ENCODE measurements at places on chromosomes 5 and 9.

DNA sequence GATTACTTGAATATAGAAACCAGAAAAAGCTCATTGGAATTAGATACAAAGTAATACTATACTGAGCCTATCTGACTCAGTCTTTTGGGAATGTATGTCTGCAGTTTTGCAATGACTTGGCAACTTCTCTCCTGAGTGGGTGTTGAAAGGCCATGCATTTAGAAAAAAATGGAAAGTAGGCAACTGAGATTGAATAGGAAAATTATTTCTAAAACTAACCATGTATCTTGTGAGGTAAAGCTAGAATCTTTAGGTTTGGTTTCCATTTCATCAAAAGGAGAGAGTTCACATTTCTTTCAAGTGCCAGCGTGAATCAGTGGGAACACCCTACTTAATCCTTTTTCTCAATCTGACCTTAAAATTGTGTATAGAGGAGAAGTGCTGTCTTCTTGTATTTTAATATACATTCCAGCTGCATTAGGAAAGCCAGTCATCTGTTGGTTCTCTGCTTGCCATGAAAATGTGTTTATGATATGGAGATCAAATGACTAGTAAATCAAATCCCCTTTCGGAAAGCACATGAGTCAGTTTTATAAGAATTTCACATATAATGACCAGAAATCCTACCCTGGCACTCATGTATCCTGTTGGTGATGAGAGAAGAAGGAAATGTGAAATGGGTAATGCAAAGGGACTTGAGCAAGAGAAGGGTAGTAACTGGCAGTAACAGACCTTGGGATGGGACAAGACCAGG, 30.4 kb downstream of the NFX1 start:
- DNase-seq, result peak; percentile 90

DNA sequence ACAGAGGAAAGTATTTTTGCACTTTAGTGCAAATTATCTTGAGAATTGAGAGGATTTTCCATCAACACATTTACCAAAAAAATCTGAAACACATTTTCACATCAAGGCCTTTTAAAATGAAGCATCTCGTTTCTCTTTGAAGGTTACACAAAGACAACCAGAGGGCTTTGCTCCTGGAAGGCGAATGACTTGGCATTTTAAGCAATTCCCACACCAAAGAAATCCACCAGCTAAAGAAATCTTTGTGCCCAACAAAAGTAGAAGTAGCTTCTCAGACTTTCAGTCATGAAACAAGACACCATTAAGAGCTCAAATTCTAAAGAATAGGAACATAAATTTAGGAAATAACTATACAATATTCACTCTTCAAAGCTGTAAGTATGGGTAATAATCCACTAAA, 59.9 kb downstream of the HABP4 start:
- no peak for DNase-seq

DNA sequence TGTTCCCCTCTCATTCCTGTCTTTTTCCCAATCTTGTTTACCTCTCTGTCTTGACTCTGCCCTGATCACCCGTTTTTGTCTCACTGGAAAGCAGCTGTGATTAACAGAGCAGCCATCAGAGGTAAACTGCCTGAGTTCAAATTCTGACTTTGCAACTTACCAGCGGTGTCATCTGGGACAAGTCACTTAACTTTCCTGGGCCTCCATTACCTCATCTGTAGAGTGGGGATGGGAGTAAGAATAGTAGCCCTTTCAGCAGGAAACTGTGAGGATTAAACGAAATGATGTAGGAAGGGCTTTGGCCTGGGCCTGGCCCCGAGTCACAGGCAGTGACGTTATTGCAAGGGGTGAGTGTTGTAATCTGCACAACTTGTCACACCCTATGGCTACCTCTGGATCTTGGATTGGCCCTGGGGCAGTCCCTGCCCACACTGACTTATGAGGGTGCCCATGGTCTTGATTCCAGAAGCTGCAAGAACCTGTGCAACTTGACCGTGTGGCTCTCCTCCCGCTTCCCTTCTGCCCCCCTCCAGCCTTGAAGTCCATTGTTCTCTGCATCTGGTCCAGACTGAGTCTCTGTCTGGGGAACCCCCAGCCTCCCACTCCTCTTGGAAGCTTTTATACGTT, 657 bp upstream of the PCDH12 start:
- peak; percentile 68 for DNase-seq

DNA sequence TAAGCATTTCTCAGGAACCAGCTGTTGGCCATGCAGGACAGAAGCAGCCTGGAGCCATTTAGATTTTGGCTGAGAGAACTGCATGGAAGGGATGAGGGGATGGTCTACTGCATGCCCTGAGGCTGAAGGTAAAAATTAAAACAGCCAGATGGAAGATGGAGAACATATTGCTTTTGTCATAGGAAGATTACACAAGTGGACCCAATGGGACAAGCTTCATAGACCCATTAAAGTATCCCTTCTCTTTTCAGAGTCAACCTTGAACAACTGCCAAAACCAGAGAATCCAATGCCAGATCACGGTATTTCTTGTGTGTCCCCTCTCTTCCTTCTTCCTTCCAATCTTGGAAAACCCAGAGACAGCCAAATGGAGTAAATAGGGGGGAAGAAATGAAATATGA, 253.4 kb downstream of the NR2F1-AS1 start:
- no peak for DNase-seq

DNA sequence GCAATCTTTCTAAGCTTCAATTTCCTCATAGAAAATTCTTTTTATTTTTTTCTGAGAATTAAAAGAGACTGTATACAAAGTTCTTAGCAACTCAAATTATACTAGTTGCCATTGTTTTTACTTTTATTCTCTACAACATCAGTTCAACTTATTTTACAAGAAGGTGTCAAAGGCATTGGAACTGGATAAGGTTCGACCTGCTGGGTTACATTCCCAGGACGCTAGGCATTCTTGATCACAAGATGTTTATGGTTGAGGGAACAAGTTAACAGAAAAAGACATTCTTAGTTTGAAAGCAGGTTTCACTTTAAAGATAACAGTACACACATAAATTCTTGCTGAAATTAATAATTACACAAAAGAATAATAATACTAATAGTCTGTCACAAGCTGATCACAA, 163.5 kb upstream of the SNX2 start:
- no peak for DNase-seq

DNA sequence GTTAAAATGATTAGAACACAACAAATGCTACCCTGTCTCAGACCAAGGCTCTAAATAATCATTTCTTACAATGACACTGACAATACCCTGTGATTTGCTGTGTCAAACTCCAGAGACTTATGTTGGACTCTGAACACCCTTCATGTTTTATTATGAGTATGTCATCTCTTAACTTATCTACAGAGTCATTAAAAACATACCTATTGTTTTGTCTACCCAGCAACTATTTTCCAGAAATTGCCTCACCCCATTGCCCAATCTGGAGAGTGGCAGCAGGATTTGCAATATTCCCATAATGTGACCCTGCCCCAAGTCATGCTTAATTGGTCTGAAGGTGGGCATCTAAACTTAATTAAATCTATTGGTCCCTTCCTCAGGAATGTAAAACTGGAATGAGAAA, 23.0 kb upstream of the KIF2A start:
- peak; percentile 70 for DNase-seq

GRCh38 chr9:129716091-129716490, 36.8 kb downstream of the PTGES start:
- no peak for DNase-seq

- peak; percentile 47 for DNase-seq
Observed at GRCh38 chr5:14445576-14446290, 135.9 kb upstream of the OTULINL start.

GRCh38 chr9:79644601-79645000, 72.8 kb downstream of the TLE4 start:
- no peak for DNase-seq

- no peak for DNase-seq
Observed at GRCh38 chr9:5596173-5596572, 32.7 kb upstream of the RIC1 start.

All from epithelial cell of esophagus (primary cell).